ENCODE measurements at places on chromosomes 3 and 15.

- DNase-seq: no peak
Measured at GRCh38 chr15:71962537-71962936, 152.2 kb downstream of the NR2E3 start.

DNA sequence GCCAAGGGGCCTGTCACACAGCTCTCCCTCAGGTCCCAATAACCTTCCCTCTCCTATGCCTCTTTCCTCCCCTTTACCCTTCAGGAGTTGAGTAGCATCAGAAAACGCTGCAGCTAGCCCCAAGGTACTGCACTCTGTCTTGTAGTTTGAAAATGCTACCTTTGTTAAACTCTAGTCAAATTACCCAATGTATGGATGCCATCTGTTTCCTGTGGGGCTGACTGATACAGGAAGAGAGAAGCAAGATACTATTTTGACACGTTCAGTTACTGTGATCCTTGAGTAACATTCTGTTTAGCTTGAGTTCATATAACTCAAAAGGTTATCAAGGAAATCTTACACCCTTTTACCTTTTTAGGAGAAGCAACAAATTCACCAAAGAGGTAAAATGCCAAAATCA is 493.1 kb downstream of the FHIT start:
- no peak for DNase-seq

DNA sequence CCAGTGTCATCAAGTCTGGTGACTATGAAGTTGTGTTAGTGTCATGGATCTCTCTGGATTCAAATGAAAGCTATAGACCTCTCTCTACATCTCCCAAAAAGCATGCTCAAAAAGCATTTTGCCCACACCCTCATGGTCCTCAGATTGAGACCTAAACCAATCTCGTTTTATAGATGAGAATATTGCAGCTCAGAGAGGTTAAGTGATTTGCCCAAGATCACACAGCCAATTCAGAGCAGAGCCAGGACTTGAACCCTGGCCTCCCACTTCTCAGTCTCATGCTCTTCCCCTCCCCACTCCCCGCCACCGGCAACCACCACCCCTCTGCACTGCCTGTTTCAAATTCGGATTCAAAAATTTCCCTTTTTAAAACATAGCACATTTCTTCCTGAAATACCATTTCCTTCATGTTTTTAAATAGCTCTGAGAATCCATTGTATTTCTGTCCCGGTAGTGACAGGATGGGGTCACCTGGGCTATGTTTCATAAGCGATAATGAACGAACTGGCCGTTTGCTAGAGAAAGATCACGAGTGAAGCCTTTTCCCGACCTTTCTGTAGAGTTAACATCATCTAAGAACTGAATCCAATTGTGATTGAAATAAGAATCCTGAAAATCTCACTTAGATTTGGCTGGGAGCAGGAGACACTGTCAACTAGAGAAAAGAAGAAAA is 769 bp downstream of the SSUH2 start:
- DNase-seq: no peak

GRCh38 chr3:25091934-25092333 is 336.1 kb upstream of the RARB start:
- DNase-seq: no peak

All from hematopoietic multipotent progenitor cell treated with erythropoietin and hydrocortisone succinate and interleukin-3 and kit ligand, for 15 days (in vitro differentiated cells).